ENCODE measurements at places on chromosomes 1 and 21.

DNA sequence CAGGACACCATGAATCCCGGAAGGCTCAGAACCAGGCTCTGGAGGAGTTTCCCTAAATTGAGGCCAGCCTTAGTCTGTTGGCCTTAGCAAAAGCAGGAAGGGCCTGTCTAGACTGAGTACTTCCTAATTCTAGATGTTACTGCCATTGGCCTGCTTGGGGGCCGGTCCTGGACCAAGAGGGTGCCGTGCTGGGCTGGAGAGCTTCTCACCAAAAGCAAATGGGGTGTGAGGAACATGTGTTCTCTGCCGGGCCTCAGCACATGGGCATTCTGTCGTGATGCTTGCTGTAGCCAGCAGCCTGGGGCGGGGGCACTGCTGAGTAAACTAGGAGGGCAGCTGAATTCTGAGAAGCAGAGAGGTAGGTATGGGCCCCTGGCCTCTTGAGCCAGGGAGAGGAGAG is 35.7 kb upstream of the MAN1C1 start:
- DNase-seq = no peak

- no peak for DNase-seq
These were observed at the start of gene GNG12 for GRCh38 chr1:67832737-67833601. Gene GNG12, minus strand, starts transcription at chr1:67833467. Its CDS starts 125,781 bp downstream, at chr1:67707686.

GRCh38 chr1:184533049-184533448 is 146.2 kb downstream of the C1orf21 start:
- no peak for DNase-seq

- no peak for DNase-seq
These were observed 4.9 kb upstream of the ABCA4 start for GRCh38 chr1:94125551-94126514.

GRCh38 chr1:99180915-99181314 is 83.4 kb upstream of the PLPPR4 start:
- DNase-seq = no peak

DNA sequence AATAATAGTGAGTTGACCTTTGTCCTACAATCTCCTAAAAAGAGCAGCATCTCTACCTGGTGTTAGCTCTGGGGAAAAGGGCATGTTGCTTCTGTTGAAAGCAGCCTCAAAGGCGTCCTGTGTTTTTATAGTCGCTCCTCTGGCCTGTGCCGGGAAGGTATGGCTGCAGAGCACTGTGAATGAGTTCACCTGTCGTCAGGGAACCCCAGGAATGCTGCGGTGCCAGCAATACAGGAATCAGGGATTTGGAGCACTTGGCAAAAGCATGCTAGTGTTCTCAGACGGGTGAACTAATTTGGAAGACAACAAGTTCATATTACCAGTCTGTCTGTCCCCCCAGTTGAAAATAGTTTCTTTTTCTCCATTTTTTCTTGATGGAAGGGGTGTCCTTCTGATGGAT is 60.3 kb upstream of the PGD start:
- no peak for DNase-seq

DNA sequence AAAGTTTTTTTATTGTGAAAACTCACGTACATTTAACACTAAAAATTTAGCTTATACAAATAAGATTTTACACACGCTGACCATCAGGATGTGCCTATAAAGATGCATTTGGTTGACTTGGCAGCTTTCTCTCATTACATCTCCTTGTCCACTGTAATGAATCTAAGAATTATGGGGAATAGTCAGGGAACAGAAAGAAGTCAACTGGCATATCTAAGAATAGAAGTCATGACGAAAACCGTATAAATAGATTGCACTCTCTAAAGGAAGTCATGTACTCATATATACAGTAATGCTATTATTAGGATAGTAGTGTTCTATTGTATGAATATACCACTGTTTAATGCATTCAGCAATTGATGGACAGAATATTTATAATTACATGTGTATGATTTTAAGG is 575.8 kb upstream of the B3GALT2 start:
- no peak for DNase-seq

GRCh38 chr1:196517193-196517592 is 91.0 kb downstream of the KCNT2 start:
- no peak for DNase-seq
